ENCODE measurements at places on chromosomes 1 and 21.

GRCh38 chr1:8689431-8690252 lies 127.8 kb downstream of the RERE start:
- no peak for DNase-seq

GRCh38 chr1:210684466-210685294 lies 356.0 kb downstream of the HHAT start:
- no peak for DNase-seq

- no peak for DNase-seq
Measured at GRCh38 chr1:31796707-31797106, 19.1 kb downstream of the SPOCD1 start.

GRCh38 chr1:246602194-246602593 lies 35.9 kb downstream of the CNST start:
- no peak for DNase-seq

GRCh38 chr1:89051955-89052312 lies 13.1 kb downstream of the GBP1 start:
- no peak for DNase-seq

DNA sequence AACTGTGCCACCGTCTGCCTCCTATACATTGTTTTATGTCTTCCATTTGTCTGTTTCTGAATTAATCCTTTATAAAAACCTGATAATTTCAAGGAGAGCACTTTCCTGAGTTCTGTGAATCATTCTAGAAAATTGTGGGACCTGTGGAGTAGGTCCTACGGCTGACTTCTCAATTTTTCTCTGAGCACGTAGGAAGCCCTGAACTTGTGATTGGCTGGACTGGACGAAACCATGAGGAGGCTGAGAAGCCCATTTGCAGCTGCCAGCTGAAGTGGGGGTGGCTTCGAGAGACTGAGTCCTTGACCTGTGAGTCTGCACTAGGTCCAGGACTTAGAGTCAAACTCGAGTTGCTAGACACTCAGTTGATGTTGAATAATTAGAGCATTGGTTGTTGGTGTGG lies 277.1 kb upstream of the NCAM2 start:
- no peak for DNase-seq

DNA sequence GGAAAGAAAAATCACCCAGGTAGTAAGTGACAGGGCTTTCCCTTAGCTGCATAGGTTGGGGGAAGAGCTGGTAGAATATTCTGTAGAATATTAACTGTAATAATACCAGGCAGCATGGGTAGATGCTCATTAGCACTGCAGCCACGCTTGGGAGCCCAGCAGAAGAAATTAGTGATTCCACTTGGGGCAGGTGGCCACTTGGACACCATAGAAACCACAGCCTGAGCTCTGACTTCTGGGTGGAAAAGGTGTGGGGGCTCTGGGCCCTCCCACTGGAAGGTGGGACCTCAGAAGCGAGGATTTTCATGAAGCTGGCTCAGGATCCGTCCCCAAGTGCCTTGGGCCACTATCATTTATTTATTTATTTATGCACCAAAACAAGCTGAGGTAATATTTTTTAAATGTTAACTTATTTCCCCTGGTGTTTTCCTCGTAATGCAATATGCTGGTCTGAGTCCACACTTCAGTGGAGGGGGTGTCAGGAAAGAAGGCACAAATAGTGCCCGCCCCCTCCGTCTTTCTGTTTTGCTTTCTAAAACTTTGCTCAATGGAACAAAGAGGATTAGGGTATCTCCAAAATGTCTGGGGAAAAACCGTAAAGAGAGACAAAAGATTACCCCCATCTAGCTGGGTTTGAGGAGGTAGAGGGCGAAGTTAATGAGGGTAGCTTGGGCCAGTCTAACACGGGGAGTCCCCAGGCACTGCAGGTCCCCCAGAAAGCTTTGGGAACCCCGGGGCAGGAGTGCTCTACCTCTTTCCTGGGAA lies 75.2 kb upstream of the GADD45A start:
- DNase-seq, result no peak

DNA sequence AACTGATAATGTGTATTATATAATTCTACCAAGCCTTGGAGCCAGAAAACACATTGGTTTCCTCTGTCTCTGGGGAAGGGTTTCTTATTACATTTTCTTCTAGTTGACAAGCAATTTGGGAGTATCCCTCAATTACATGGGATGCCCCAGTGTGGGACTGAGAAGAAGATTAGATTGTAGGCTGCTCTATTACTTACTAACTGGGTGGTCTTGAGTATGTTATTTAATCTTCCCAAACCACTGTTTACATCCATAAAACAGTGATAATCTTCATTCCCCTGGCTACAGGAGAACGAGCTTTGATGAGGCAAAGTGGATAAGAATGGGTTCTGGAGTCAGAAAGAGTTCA lies 105.8 kb downstream of the TSEN15 start:
- no peak for DNase-seq

GRCh38 chr1:45859221-45859620 lies 55.8 kb downstream of the MAST2 start:
- no peak for DNase-seq
